Heart right ventricle (tissue), 16 donors: ENCODE measurements at places on chromosomes 13 and 19. TPM values are rescaled to one million over a fixed set of nuclear protein-coding genes. Genes with fewer than 3 reads are reported as not detected.

CD79A gene
- 0.39 TPM for polyA plus RNA-seq

KLK15 gene
- not detected for polyA plus RNA-seq

CEACAM20 gene
- not detected for polyA plus RNA-seq

SYDE1 gene
- 9.4 TPM for polyA plus RNA-seq

GPR4 gene
- 5.7 TPM for polyA plus RNA-seq

CYP4F12 gene
- 17.3 TPM for polyA plus RNA-seq

HOMER3 gene
- 24.8 TPM for polyA plus RNA-seq

DNA sequence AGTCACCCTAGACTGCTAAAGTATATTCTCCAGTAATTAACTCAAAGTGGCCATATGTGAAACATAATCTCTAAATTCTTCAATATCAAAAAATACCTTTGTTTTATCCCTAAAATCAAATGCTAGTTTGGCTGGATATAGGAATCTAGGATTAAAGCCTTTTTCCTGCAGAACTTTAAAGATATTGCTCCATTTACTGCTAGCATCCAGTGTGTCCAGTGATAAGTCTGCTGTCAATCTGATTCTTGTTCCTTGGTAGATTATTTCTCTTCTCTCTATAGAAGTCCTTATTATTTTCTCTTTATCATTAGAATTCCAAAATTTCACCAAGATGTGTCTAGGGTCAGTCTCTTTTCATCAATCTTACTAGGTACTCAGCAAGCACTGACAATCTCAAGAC lies 384.6 kb downstream of the FGF14 start:
- no peak for DNase-seq
- H3K27ac ChIP-seq = no peak overlapping the region
- H3K4me3 ChIP-seq = no peak overlapping the region
- H3K36me3 ChIP-seq = no peaks in the 10 kb centered on the region
- H3K27me3 ChIP-seq = no peaks in the 10 kb centered on the region

DNA sequence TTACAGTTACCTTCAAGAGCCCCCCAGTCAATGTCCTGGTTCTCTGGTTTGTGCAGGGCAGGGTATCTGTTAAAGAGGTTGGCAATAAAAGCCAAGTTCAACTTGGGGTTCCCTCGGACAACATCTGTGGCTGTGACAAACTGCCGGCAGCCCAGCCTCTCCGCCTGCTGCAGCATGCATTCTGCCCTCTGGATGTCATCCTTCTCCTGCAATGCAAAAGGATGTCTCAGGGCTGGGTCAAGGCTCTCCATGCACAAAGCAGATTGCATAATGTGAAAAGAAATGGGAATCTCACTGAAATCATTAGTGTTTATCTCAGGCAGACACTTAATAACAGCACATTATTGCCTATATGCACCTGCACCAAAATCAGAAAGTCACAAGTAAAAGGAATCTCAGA lies 35.1 kb downstream of the LCP1 start:
- no peaks in the 10 kb centered on the region for H3K4me1 ChIP-seq
- DNase-seq = no peak
- no peak overlapping the region for H3K27ac ChIP-seq

DNA sequence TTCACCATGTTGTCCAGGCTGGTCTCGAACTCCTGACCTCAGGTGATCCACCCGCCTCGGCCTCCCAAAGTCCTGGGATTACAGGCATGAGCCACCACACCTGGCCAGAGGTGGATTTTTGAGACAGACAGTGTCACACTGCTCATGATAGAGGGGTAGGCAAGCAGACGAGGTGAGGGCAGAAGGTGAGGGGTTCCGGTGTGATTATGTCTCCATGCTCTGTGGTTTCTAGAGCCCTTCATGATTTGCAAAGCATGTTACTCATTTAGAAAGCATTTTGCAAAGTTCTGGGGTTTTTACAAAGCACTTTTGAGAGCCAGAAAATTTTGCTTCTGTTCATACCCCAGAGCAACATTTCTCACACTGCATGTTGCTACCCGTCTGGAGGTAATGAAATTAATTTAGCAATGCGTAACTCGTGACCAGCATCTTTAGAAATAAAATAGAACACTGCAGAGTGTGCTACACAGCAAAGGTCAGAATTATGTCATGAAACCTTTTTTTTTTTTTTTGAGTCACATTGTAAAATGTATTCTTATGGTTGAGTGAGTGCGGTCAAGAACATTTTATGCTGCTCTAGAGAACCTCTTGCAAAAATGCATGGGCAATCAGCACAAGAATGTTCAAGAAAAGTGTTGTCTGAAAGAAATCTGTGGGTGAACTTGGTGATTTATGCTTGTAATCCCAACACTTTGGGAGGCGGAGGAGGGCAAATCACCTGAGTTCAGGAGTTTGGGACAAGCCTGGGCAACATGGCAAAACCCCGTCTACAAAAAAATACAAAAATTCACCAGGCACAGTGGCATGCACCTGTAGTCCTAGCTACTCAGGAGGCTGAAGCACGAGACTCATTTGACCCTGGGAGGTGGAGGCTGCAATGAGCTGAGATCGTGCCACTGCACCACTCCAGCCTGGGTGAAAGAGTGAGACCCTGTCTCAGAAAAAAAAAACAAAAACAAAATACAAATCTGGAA lies 58.0 kb downstream of the MAP4K1 start:
- no peak overlapping the region for H3K4me3 ChIP-seq
- no peak for DNase-seq
- H3K27me3 ChIP-seq = peaks cover 15% of the 10 kb centered on the region
- H3K4me1 ChIP-seq = no peaks in the 10 kb centered on the region

GRCh38 chr19:33621811-33622504 lies at the start of gene CHST8:
Gene CHST8, plus strand, starts transcription at chr19:33621953. Its CDS starts 67,309 bp downstream, at chr19:33689262.
- DNase-seq = peak; percentile 45
- peak within 1 kb of the TSS; percentile 21 for H3K4me3 ChIP-seq
- no peaks in the 10 kb centered on the region for H3K36me3 ChIP-seq
- peaks cover 18% of the 10 kb centered on the region for H3K4me1 ChIP-seq
- H3K27me3 ChIP-seq = peaks cover 86% of the 10 kb centered on the region
- no peak within 1 kb of the TSS for H3K27ac ChIP-seq

GRCh38 chr19:39160889-39161672 lies 35.5 kb downstream of the PAK4 start:
- H3K27me3 ChIP-seq = no peaks in the 10 kb centered on the region
- no peaks in the 10 kb centered on the region for H3K36me3 ChIP-seq
- H3K27ac ChIP-seq = peak overlapping the region; percentile 40
- no peak for DNase-seq

DNA sequence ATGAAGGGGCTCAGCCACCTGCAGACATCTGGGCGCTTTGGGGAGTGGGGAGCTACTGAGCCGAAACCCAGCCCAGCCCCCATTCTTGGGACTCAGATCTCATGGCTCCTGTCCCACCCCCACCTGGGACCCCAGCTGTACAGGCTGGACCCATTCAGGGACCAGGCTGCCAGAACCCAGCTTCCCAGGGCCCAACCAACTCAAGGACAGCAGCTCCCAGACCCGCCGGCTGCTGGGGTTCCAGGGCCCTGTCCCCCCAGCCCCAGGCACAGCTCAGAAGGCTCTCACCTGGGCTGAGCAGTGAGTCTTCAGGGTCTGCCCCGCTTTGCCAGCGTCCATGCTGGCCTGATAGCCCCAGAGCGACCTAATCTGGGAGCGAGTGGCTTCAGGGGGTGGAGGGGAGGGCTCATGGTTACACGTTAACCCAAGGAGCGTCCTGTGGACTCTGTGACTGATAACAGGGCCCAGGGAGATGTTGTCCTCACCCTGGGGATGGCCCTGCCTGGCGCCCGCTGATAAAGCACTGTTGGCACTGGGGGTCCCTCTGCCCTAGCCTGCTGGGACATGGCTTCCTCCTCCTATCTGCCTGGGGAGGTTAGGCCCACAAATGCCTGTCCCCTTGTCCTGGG lies at the start of gene TMEM86B:
Gene TMEM86B, minus strand, starts transcription at position 361 of the 629 bp plus-strand sequence. Its CDS starts 22 bp downstream, at position 339.
- no peak for DNase-seq
- peaks cover 16% of the 10 kb centered on the region for H3K4me1 ChIP-seq
- peaks cover 66% of the 10 kb centered on the region for H3K36me3 ChIP-seq

DNA sequence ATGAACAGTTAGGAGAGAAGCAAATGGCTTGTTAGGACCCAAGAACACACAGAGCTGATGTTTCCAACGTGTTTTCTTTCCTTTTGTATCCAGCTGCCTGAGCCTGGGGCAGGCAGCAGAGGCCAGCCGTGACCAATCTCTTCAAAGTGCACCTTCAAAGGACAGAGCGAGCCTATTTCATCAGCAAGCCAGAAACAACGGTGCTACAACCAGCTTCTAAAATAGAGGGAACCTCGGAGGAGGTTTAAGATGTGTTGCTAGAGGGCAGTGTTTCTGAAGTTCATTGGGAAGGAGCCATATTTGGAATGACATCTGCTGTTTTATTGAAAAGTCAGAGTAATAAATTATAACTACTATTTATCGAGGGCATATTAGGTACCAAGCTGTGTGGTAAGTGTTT lies 56.2 kb upstream of the RFC3 start:
- no peaks in the 10 kb centered on the region for H3K27me3 ChIP-seq
- no peak overlapping the region for H3K27ac ChIP-seq
- H3K36me3 ChIP-seq = no peaks in the 10 kb centered on the region
- no peak for DNase-seq

- no peak overlapping the region for H3K4me3 ChIP-seq
- H3K27me3 ChIP-seq = peaks cover 17% of the 10 kb centered on the region
- H3K4me1 ChIP-seq = no peaks in the 10 kb centered on the region
Measured at GRCh38 chr13:94674609-94675348, 37.6 kb downstream of the SOX21 start.

DNA sequence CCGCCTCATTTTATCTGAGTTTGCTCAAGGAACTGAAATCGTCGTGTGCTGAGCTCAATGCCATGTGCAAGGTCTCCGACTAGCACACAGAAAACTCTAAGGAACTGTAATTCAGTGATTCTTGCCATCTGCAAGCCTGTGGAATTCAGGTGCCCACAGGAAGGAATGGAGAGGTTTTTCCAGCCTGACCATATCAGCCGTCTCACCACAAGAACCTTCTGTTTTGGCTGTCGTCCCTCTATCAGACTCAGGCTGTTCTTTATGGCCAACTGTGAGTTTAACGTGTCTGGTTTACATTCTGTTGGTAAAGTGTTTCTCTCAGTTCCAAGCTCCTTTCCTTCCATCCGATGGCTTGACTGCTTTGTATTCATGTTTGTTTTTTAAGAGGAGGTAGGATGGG lies 293.5 kb downstream of the SPRY2 start:
- H3K4me3 ChIP-seq = no peak overlapping the region
- no peaks in the 10 kb centered on the region for H3K27me3 ChIP-seq
- no peak for DNase-seq

GRCh38 chr13:62305756-62306155 lies 890.1 kb upstream of the PCDH20 start:
- no peaks in the 10 kb centered on the region for H3K27me3 ChIP-seq
- no peaks in the 10 kb centered on the region for H3K4me1 ChIP-seq

- H3K4me3 ChIP-seq = no peak overlapping the region
- DNase-seq = no peak
- no peaks in the 10 kb centered on the region for H3K4me1 ChIP-seq
- H3K36me3 ChIP-seq = no peaks in the 10 kb centered on the region
Measured at GRCh38 chr19:46162731-46163130, 14.7 kb downstream of the IGFL2 start.

GRCh38 chr13:28493740-28494503 lies 1.0 kb downstream of the FLT1 start:
- H3K36me3 ChIP-seq = no peaks in the 10 kb centered on the region
- H3K27me3 ChIP-seq = peaks cover 42% of the 10 kb centered on the region
- peak overlapping the region; percentile 88 for H3K27ac ChIP-seq
- peak overlapping the region; percentile 67 for H3K4me3 ChIP-seq
- DNase-seq = peak; percentile 12

GRCh38 chr13:105957769-105958438 lies 577.6 kb downstream of the EFNB2 start:
- no peak overlapping the region for H3K4me3 ChIP-seq
- no peak overlapping the region for H3K27ac ChIP-seq
- H3K4me1 ChIP-seq = no peaks in the 10 kb centered on the region
- no peaks in the 10 kb centered on the region for H3K36me3 ChIP-seq
- no peaks in the 10 kb centered on the region for H3K27me3 ChIP-seq

GRCh38 chr19:28641395-28641794 lies 571.6 kb downstream of the UQCRFS1 start:
- no peak overlapping the region for H3K27ac ChIP-seq
- DNase-seq = no peak
- H3K27me3 ChIP-seq = peaks cover 7% of the 10 kb centered on the region

DNA sequence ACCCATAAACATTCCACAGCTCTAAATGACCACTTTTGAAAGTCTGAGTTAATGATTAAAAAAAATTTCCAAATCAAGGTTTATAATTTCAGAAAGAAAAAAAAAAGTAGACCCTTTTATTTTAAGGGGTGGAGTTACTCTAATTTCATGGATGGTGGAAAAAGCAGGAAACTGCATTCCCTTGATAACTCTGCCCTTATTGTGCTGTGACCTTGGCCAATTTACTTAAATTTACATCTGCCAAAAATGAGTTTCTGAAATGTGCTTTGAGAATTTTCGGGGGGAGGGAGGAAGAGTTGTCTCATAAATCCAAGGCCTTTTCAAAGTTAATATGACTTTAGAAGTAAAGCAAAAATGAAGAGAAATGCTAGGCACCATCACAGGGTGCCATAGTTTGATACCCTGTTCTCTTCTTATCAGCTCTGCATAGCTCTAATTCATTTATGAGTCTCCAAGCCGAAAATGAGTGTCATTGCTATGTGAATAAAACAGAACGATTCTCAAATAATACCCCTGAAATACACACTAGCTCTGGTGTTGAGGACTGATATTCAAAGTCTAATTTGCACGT lies 367.0 kb downstream of the DACH1 start:
- no peaks in the 10 kb centered on the region for H3K36me3 ChIP-seq
- no peak for DNase-seq
- H3K27me3 ChIP-seq = no peaks in the 10 kb centered on the region
- H3K4me3 ChIP-seq = no peak overlapping the region
- H3K27ac ChIP-seq = peak overlapping the region; percentile 58

DNA sequence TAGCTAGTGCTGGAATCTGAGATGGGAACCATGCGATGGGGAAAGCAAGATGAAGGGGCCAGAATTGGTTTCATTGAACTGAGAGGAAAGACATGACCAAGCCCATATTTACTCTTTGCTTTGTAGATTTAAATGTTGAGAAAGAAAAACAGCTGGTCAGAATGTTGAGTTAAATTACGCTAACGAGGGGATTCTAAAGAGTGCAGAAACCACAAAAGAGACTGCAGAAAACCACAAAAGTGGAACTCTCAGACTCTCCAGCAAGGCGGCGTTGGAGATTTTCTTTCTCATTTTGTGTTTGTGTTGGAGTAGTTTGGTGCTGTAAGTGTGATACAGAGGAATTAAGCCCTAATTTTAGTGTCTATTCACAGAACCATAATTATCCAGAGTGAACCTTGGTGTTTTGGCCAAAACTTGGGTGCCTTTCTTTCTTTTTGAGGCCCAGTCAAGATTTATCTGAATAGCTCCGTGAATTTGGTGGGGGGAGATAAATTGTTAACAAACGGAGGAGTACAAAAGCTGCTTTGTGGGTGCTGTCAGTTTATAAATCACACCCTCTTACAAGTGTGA lies 26.3 kb downstream of the SAE1 start:
- no peak overlapping the region for H3K4me3 ChIP-seq
- peaks cover 41% of the 10 kb centered on the region for H3K4me1 ChIP-seq
- peaks cover 67% of the 10 kb centered on the region for H3K36me3 ChIP-seq
- H3K27me3 ChIP-seq = no peaks in the 10 kb centered on the region
- H3K27ac ChIP-seq = peak overlapping the region; percentile 84
- no peak for DNase-seq

- H3K4me1 ChIP-seq = peaks cover 35% of the 10 kb centered on the region
- H3K27me3 ChIP-seq = peaks cover 98% of the 10 kb centered on the region
- H3K27ac ChIP-seq = no peak overlapping the region
Measured at GRCh38 chr13:94710881-94711560, 1.3 kb downstream of the SOX21 start.
